Iris pigment epithelial cell (primary cell): ENCODE measurements at places on chromosomes 3 and 15.
A peak's percentile ranks its signal among the peaks of the same experiment; 100 is the strongest.

GRCh38 chr3:106167728-106168127 lies 298.9 kb upstream of the CBLB start:
- DNase-seq, result no peak

DNA sequence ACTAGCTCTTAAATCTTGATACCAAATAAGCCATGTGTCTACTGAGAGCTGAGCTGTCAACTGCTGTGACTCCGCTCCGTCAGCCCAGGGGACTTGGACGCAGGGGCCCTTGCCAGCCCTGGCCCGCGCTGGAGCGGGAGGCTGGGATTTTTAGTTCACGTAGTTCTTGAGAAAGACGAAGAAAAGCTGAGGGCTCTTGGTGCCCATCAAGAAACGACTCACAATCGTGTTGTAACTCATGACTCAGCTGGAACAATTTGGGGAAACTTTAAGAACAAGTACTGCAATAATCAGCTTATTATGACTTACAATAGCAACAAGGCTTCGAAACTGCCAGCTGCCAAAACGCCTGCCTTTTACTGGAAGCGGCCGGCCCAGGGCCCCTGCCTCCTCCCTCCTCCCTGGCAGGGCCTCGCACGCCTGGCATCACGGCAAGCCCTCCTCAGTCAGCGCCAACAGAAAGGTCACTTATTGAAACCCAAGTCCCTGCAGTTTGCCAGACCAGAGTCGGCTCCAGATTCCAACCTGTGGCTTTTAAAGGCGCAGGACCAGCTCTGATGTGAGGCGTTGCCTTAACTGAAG lies 60.3 kb downstream of the RGMA start:
- peak; percentile 91 for DNase-seq

DNA sequence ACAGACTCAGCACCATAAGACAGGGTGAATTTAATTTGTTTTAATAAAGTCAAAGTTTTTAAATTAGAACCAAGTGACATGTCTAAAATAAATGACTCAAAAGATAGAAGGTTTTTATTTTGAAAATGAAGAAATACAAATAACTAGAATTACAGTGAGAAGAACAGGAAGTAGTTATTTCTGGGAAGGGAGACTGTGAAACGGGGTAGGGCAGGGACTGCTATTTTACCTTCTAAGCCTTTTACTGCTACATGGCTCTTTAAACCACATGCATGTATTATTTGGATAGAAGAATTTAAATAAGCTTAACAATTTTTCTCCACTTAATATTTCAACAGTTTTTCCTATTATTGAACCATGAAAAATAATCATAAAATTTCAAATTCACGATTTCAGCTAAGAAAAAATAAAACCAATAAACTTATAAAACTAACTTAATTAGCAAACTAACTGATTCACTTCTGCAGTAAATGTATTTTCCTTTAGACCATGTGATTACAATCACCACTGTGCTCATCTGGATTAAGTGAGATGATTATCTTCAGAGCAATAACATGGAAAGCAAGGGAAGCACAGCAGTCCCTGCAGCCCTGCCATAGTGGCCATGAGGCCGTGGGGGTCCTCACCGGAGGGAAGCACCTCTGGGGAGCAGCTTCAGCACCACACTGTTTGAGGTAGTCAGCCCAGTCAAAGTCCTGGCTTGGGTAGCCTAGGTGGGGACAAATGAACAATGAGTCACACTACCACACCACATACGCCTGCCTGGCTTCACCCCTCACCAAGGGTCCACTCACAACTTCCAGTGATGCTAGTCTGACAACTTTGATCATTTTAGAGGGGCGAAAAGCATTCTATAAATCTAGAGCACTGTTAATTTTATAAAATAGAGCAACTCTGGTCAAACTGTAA lies 28.3 kb upstream of the STIMATE start:
- no peak for DNase-seq

DNA sequence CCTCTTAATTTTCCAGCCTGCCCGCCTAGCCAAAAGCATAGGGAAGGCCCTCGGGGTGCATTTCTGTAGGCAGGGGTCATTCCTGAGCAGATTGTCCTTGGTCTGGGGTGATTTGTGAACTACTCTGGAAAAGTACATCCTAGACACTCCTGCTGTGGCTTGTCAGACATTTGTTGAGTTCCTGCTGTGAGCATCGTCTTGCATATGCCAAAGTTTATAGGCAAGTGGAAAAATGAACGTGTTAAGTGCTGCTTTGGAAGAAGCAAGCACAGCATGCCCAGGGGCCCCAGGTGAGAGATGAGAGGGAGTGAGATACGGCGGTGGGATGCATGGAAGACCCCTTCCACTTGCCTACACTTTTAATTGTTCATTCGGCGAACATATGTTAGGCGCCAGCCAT lies 237.7 kb upstream of the ST8SIA2 start:
- no peak for DNase-seq

DNA sequence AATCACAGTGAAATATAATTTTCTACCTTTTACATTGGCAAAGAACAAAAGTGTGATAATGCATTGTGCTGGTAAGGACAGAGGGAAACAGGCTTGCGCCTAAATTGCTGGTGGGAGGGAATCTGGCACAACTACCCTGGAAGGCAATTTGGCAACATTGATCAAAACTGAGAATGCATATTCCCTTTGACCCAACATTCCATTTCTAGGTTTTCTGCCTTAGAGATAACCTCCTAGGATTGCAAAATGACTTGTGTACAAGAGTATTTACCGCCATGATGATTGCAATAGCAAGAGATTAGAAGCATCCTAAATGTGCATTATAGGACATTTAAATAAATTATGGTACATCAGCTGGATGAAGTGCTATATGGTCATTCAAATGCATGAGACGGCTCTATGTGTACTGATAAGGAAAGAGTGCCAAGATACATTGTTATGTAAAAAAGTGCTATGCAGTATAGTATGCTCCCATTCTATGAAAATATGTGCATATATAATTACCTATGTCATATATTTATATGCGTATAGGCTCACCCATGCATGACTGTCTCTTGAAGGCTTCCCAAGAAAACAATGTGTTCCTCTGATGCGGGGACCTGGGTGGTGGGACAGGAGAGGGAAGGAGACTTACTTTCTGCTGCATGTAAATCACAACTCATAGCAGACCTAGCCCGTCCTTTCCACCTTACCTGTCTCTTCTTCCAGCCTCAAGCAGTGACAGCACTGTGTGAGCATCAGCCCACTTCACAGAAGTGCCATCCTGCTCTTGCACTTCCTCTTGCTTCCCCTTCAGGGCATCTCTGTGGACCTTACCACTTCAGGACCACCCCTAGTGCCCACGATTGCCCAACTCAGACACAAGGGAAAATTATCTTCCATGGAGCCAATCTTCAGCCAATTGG lies 249.9 kb upstream of the TLE3 start:
- DNase-seq, result no peak

DNA sequence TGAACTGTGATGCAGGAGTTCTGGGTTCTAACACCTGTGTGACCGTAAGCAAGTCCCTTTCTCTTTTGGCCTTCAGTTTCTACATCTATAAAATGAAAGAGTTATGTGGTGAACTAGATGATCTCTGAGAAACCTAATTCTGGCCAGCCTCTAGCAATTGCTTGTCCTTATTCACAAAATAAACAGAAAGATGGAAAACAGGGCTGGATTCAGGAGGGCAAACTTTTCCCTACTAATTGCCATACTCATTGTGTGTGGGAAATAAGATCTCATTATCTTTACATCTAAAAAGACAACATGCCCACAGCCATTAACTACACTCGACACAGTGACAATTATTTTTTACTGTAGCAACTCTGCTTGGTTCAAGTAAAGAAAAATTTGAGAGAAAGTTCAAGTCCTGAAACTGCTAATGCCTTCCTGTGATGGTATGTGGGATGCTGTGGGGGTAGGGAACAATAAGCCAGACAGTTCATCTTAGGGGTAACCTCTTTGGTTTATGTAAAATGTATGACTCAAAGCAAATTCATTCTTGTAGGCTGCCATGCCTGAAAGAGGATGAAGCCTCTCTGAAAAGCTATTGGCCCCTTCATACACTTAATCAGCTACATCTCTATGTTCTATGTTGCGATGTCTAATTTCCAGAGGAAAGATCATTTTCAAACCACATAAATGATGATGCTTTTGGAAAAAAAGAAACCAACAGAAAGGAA lies 177.6 kb upstream of the BCL6 start:
- DNase-seq, result peak; percentile 89

- peak; percentile 14 for DNase-seq
Measured at GRCh38 chr15:80996247-80996646, 4.5 kb upstream of the TLNRD1 start.

DNA sequence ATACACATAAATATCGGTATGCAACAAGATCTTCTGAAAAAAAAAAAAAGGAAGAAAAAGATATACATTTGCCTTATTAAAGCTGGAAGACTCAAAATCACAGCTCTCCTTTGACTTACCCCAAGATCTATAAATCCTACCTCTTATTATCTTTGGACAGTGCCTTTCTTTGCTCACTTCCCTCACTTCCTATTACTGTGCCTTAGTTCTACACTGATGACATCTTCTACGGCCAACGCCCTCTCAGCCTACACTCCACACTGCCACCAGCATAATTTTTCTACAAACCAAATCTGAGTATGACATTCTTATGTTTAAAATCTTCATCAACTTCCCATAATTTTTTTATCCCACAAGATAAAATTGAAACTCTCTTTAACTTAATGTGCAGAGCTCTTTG lies 137.1 kb downstream of the VPS13C start:
- DNase-seq, result no peak

DNA sequence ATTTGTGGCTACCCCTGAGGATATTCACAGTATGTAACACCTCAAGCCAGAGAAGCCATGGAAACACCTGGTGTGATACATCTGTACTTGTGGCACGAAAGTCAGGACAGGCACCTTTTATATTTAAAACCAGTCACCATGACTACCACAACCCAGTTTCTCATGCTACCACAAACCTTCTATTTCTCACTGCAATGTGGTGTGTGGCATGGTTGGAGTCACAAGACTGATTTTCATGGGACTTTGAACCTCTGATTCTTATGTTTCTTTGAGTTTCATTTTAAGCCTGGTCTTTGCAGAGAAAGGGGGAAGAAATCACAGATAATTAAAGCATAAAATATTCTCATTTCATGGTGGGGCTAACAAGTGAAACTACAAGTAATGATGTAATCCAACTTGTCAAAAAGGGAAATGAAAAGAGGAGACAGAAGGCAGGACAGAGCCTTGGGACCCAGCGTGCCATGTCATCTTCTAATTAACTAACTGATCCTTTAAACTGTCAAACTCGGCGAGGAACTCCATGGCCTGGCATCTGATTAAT lies 175.9 kb downstream of the PDZRN3 start:
- no peak for DNase-seq

- no peak for DNase-seq
Measured at GRCh38 chr3:62554264-62554799, 181.0 kb upstream of the FEZF2 start.

DNA sequence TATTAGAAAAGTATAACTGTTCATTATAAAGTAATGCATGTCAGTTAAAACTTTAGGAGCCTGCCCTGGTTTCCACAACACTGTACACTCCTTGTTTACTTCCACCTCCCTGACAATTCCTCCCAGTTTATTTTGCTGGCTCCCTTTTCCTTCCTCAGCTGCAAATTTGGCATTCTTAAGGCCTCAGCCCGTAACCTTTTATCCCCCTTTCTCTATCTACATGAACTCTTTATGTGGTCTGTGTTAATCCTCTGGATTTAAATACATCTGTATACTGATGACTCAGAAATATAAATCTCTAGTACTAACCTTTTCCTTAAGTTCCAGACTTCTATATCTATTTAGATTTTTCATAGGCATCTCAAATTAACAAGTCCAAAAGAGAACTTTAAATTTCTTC lies 143.6 kb downstream of the OTOL1 start:
- no peak for DNase-seq

DNA sequence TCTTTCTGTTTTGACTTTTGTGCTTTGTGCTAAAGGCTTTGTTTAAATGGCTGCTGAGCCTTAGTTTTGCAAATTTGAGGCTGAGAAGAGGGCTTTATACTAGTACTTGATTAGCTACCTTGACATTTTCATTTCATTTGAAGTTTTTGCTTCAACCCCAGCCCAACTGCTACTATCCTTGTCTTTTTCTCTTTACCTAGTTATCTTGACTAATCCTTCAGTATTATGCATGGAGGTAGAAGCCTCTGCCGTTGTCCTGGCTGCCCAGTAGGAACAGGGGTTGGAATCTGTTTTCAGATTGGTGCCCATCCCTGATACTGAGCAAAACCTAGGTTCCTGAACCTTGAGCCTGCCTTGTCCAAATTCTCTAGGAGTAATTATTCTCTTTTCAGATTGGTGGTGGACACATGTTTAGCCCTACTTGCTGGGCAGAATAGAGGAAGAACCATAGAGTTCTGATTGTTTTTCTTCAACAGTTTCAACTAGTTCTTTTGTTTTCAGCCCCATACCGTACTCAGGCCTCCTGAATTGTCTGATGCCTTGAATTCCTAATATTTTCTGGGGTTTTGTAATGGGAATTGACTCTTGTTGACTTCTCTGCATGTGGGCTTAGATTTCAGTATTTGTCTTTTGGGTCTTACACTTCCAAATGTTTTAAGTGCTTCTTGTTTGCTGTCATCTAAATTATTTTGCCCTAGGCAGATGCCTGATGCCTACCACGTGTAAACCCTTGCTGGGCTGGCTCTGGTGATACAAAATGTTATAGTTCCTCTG lies 143.2 kb downstream of the DOCK3 start:
- DNase-seq, result no peak

GRCh38 chr15:80070840-80071239 lies 11.4 kb downstream of the ZFAND6 start:
- peak; percentile 51 for DNase-seq

DNA sequence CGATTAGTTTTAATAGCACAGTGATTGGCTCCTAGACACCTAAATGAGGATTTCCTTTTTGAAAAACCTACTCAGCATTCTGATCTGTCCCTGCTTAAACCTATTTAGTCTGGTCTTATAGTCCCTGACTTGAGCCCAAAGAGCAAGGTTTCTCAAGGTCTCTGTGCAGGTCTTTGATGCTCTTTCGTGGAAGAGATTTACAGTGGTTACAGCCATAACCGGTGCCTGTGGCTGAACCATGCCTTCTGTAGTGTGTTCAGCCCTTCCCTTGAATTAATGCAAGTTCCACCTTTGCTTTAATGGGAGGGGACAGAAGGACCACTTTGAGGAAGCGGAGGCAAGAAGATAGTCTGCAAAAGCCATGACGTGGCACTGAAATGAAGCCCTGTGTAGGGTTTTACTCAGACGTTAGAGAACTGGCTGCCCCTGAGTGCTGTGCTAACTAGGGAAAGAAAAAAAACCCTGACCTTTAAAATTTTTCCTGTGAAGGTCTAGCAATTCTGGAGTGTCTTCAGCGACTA lies 43.0 kb downstream of the ZBTB38 start:
- DNase-seq, result no peak
